GDM1 (cell line): ENCODE measurements at places on chromosomes 13 and 19.

DNA sequence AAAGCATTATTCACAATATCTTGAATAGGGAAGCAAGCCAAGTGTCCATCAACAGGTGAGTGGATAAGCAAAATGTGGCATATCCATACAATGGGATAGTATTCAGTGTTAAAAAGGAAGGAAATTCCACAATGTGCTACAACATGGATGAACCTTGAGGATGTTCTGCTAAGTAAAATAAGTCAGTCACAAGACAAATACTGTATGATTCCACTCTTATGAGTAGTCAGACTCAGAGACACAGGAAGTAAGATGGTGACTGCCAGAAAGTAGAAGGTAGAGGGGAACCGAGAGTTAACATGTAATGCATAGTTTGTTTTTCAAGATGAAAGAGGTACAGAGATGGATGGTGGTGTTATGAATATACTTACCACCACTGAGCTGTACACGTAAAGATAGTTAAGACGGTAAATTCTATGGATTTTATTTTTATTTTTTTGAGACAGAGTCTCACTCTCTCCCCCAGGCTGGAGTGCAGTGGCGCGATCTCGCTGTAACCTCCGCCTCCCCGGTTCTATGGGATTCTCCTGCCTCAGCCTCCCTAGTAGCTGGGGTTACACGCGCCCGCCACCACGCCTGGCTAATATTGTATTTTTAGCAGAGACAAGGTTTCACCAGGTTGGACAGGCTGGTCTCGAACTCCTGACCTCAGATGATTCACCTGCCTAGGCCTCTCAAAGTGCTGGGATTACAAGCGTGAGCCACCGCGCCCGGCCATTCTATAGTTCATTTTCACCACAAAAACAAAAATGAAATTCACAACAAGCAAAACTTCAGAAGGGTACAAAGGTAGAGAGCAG, 1.0 kb upstream of the CHAMP1 start:
- no peak for DNase-seq

GRCh38 chr13:85615031-85615430, 184.2 kb downstream of the SLITRK6 start:
- no peak for DNase-seq

- DNase-seq: no peak
Measured at GRCh38 chr19:49973987-49974386, 13.0 kb upstream of the SIGLEC11 start.

GRCh38 chr19:35107545-35107944, 8.1 kb upstream of the FXYD3 start:
- no peak for DNase-seq

DNA sequence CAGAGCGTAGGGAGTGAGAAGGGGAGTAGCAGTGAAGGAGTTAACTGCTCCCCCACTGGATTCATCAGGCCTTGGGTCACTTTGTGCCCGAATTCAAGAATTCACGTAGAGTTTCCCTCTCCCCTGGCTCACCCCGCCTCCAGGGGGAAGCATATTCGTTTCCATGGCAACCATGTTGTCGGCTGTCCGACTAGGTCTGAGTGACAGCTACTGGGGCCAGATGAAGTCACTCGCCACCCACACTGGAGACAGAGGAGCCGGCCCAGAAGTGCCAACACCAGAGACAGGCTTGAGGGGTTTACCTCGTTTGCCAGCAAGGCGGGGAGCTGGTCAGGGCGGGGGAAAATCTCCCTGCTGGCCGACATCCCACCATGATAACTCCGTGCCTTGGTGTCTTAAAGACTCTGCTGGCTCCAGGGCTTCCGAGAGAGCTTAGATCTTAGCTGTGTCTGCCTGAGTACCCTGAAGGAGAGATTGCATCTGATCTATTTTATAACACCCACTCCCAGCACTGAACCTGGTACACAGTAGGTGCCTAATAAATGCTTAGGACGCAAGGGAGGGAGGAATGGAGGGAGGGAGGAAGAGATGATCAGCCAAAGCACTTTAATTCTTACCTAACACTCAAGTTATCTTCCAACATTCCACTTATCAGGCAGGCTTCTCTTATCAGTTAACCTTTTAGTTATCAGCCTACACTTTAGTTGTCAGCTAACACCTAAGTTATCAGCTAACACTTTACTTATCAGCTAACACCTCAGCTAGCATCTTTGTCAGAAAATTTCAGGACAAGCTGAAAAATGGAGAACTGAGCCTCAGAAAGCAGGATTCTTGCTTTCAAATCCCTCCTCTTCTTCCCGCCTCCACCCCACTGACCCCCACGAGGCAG, 57.2 kb upstream of the ZNRF4 start:
- DNase-seq: no peak

- no peak for DNase-seq
Measured at GRCh38 chr19:6047741-6048251, 62.5 kb downstream of the RFX2 start.

- DNase-seq: no peak
Measured at GRCh38 chr13:32850316-32851052, 165.7 kb upstream of the KL start.

DNA sequence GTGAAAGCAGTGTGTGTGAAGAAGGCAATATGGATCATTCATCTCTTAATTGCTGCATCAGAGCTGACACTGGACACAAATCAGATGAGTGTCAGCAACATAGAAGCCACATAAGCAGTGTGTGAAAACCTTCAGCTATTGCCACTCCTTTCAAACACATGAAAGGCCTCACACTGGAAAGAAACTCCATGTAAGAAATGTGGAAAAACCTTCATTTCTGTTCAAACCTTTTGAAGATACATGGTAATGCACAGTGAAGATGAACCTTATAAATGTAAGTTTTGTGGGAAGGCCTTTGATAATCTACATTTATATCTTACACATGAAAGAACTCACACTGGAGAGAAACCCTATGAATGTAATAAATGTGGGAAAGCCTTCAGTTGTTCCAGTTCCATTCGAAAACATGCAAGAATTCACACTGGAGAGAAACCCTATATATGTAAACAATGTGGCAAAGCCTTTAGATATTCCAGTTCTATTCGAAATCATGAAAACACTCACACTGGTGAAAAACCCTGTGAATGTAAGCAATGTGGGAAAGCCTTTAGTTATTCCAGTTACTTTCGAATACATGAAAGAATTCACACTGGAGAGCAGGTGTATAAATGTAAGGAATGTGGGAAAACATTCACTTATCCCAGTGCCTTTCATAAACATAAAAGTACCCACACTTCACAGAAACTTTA, 53.6 kb downstream of the ZNF823 start:
- DNase-seq: no peak

GRCh38 chr19:5115771-5116202, 146.9 kb downstream of the KDM4B start:
- DNase-seq: no peak

DNA sequence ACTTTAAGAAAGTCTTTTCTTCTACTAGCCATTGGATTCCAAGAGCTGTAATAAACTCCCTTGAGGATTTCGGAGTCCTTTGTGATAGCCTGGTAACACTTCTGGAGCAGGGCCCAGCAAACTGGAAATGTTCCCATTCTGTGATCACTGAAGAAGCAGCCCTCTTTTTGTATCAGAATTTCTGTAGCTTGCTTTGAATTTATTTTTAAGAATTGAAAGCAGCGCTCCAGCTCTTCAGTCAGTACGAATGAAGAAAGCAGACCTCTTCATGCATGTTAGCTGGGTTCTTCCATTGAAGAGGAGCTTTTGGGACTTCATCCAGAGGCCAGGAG, 141.5 kb downstream of the AKAP11 start:
- DNase-seq: no peak

DNA sequence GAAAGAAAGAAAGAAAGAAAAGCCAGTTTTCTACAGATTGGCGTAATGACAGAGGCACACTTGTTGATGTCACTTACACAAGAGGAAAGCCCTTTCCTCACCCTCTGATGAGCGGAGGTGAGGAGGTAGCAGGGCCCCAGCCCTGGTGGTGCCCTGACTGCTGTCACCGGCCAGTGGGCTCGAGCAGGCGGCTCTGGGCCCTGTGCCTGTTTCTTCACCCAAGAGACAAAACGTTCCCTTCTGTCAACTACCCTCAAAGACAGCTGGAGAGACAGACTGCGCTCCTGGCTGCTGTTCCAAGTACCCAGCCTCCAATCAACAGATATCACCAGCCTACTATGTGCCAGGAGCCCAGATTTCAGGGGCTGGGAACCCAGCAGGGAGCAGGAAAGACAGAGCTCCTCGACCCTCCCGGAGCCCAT, 10.1 kb downstream of the EPS15L1 start:
- DNase-seq: no peak
